ENCODE measurements at places on chromosomes 4 and X.
A peak's percentile ranks its signal among the peaks of the same experiment; 100 is the strongest.

DNA sequence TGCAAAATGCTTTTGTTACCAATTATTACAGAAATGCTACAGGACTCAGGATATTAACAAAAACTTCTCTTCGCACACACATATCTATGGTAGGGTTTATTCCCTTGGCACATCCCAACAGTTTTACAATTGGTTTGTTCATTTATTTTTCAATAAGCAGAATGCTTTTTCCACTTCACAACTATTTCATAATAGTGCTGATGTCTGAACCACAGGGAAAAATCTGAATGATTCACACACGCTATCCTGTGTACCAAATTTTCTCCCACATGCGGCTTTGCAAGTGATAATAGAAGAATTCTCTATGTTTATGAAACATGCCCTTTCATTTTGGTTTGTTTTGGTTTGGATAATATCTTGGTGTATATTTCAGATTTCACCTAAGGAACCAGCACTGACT is 725.7 kb upstream of the TENM3 start:
- no peak for DNase-seq

DNA sequence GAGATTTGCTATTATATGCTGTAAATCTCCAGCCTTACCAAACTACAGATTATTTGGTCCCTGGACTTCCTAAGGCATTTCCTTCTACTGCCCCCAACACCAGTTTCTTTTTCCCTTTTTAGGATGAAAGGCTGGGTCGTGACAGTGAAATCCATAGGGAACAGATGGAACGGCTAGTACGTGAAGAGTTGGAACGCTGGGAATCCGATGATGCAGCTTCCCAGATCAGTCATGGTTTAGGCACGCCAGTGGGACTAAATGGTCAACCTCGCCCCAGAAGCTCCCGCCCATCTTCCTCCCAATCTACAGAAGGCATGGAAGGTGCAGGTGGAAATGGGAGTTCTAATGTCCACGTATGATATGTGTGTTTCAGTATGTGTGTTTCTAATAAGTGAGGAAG is 67.9 kb downstream of the PKD2 start:
- no peak for DNase-seq

DNA sequence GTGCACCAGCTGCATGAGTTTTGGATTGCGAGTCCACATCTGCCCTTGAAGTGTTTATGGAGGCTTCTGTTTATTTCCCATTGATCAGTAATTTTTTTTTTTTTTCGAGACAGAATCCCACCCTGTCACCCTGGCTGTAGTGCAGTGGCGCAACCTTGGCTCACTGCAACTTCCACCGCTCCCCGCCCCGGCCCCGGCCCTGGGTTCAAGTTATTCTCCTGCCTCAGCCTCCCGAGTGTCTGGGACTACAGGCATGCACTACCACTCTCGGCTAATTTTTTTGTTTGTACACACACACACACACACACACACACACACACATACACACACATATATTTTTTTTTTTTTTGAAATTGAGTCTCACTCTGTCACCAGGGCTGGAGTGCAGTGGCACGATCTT is 46.1 kb downstream of the SMAD1 start:
- no peak for DNase-seq

DNA sequence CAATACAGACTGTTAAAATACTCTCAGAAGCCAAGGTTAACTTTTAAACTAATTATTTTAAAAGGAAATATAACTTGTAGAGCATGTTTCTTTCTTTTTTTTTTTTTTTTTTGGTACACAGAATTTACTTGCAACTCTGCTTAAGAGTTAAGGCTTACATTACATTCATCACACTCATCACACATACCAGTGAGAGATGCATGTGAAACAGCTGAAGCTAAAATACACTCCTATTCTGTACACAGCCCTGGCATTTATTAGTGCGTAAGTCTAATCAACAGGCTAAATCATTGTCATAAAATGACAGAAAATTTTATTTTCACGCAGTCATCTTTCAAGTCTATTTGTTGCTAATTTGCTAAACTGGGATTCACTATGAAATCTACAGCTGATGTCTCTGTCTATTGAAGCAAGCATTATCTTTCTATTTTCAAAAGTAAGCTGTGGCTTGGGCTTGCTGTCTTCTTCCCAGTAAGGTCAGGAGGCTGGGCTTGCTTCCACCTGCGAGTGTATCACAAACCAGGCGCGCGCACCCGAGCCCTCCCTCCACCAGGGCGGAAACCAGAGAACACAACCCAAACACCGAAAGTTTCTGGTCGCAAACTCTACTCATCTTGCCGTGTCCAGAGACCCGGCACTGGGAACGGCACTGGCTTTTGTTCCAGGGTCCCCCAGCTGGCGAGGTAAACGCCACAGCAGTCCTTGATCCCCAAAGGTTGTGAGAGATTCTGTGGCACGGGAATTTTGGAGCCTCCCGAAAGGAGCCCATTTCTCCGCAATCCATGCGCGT is 3.9 kb downstream of the MAML3 start:
- peak; percentile 80 for DNase-seq

GRCh38 chr4:130850019-130850524 is 1754.1 kb downstream of the C4orf33 start:
- DNase-seq, result no peak

GRCh38 chrX:15242899-15243555 is 26.9 kb downstream of the ASB9 start:
- peak; percentile 53 for DNase-seq

DNA sequence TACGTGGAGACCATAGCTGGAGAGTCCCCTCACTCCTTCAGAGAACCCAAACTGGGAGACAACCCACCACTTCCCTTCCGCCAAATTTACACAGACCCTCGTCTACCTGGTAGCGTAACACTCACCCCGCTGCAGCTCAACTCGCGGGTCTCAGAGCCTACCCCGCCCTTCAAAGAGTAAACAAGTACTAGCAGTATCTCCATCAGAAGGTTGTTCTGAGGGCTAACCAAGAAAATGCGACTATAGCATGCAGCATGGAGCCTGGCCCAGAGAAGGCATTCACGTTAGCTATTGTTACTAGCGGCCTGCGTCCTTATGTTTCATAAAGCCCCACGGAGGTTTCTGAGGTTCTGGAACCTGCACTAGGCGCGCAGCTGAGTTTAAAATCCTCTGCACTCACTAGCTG is 531 bp upstream of the MANBA start:
- peak; percentile 24 for DNase-seq

GRCh38 chr4:70575964-70576363 is 16.1 kb upstream of the AMBN start:
- DNase-seq, result no peak

DNA sequence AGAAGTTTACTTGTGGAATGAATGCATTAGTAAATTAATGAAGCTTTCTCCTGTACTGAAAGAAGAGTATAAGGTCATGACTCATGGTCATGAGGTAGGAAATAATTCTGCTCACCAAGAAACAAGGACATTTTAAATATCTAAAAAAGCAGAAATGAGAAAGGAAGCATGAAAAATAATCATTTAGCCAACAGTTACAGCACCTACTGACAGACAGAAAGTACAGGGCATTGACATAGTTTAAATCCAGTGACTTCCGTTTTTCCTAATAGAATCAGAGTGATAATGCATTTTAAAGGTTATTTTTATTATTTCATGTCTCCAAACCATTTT is 30.5 kb upstream of the ACSL1 start:
- DNase-seq, result no peak

Data from activated CD4-positive, alpha-beta T cell treated with anti-CD3 and anti-CD28 coated beads, Interleukin-2, amount 10 ng/mL, durations not matched to agents 7 days and 5 days (primary cell).